IMR-90 (cell line): ENCODE measurements at places on chromosomes 6 and 20. TPM values are rescaled to one million over a fixed set of nuclear protein-coding genes. Genes with fewer than 3 reads are reported as not detected.

NCR2 gene
- not detected in 2 replicates for total RNA-seq

MAP7 gene
- total RNA-seq, result 0.28 and 0.36 TPM in 2 replicates

SEMG1 gene
- total RNA-seq, result not detected in 2 replicates

HSP90AB1 gene
- total RNA-seq, result 1,307 and 1,440 TPM in 2 replicates

SNX21 gene
- 10.0 and 11.1 TPM in 2 replicates for total RNA-seq

MACROD2 gene
- total RNA-seq, result 0.28 TPM in 1 of 2 replicates, not detected in the other

PKIB gene
- 12.2 and 13.1 TPM in 2 replicates for total RNA-seq

PSMB1 gene
- total RNA-seq, result 508 and 560 TPM in 2 replicates

LGSN gene
- total RNA-seq, result not detected in 2 replicates

NOTCH4 gene
- total RNA-seq, result 1.3 and 2.2 TPM in 2 replicates

SLC35D3 gene
- not detected in 2 replicates for total RNA-seq

NKX2-2 gene
- not detected in 2 replicates for total RNA-seq
